ENCODE measurements at places on chromosomes 2 and 18. TPM values are rescaled to one million over a fixed set of nuclear protein-coding genes. Genes with fewer than 3 reads are reported as not detected.

IL1F10 gene
- not detected for total RNA-seq

SCYGR1 gene
- total RNA-seq: not detected

CYP27C1 gene
- not detected for total RNA-seq

ROCK1 gene
- 54.7 TPM for total RNA-seq

TXNDC2 gene
- not detected for total RNA-seq

GATA6 gene
- total RNA-seq: not detected

DSC3 gene
- not detected for total RNA-seq

RBM44 gene
- 0.42 TPM for total RNA-seq

CCDC74A gene
- 2.3 TPM for total RNA-seq

BOLL gene
- total RNA-seq: not detected

ASB18 gene
- total RNA-seq: not detected

SLC35F6 gene
- total RNA-seq: 11.5 TPM

UPP2 gene
- not detected for total RNA-seq

NYAP2 gene
- not detected for total RNA-seq

CROCC2 gene
- not detected for total RNA-seq

MRPL33 gene
- 59.6 TPM for total RNA-seq

C2orf15 gene
- total RNA-seq: 0.26 TPM

UNC80 gene
- not detected for total RNA-seq

ATRAID gene
- total RNA-seq: 109 TPM

ALLC gene
- total RNA-seq: not detected

UGT1A5 gene
- not detected for total RNA-seq

NGEF gene
- total RNA-seq: 1.2 TPM

CFAP65 gene
- not detected for total RNA-seq

PRKAG3 gene
- total RNA-seq: not detected

IL36A gene
- 0.23 TPM for total RNA-seq

NOSTRIN gene
- total RNA-seq: not detected

COL4A3 gene
- not detected for total RNA-seq

Measured in activated CD4-positive, alpha-beta T cell treated with anti-CD3 and anti-CD28 coated beads, Interleukin-2, amount 10 ng/mL, durations not matched to agents 24 days and 14 days (primary cell).